ENCODE measurements at places on chromosomes 6 and 20.

GRCh38 chr20:35491823-35492222 lies 36.4 kb downstream of the CEP250 start:
- no peak for DNase-seq

DNA sequence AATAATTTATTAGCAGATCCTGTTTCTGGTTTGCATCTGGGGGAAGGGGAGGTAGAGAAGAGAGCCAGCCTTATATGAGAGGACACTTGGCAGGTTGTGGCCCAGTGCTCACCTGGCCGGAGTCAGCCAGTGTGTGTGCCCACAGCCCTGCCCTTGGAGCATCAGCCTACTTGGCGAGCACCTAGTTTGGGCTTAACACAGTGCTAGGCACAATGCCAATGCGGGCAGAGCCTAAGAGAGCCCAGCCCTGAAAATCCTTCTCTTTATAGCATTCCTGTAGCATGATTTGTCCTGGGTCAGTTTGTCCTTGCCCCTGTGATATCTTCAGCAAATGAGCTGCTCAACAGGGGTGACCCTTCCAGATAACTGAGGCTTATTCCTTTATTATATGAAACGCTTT lies 73.0 kb downstream of the SLX4IP start:
- no peak for DNase-seq

- DNase-seq, result no peak
Measured at GRCh38 chr6:111274593-111275217, 187.4 kb downstream of the SLC16A10 start.

- no peak for DNase-seq
Measured at GRCh38 chr6:8435845-8436168, 462 bp upstream of the SLC35B3 start.

- no peak for DNase-seq
Measured at GRCh38 chr6:93105017-93105416, 314.3 kb downstream of the EPHA7 start.

GRCh38 chr20:62535964-62536363 lies 60.2 kb upstream of the GATA5 start:
- DNase-seq, result no peak

DNA sequence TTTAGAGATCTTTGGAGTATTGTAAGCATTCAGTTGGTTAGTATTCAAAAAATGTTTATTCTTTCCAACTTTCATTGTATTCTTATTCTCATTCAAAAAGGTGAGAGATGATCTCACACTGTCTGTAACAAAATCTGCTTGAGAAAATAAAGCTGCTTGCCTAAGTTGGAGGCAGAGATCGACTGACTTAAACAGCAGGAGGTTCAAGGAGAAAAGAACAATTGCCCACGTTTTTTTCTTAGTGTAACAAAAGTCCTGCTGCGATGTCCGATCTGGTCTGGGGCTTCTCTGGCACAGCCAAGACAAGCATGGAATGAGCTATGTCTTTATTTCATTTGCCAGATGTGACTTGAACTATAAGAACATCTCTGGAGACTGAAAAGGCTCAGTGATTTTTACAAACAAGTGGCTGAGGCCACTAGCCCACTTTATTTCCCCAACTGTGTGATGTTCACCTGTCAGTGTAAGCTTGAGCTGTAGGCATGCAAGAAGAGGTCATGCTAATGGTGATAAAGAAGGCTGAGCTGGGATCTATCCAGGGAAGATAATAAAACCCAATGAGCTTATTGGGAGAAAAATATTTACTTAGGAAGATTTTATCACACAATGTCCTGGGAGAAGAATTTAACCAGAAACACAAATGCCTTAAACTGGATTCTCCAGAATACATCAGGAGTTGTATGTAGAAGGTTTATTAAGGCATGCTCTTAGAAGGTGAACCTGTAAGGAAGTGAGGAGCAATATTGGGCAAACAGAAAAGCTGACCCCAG lies 580.1 kb upstream of the BTBD3 start:
- no peak for DNase-seq

- no peak for DNase-seq
Measured at GRCh38 chr6:31210741-31211532, 40.5 kb upstream of the POU5F1 start.

DNA sequence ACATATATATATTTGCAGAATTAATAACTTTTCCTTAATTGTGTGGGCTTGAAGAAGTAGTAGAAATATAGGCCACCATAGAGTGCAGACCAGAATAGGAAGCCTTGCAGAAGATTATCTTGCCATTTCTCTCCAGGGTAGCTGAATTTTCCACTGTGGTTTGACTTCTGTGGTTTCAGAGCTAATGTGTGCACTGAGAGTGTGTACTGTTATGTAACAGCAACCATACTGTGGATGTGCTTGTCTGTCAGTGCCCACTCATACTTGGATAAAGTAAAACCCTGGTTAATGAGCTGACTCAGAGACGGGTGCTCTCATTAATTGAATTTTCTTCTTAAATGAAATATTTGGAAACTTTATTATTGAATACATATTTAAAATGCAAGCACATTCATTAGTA lies 57.2 kb downstream of the CEP43 start:
- no peak for DNase-seq

DNA sequence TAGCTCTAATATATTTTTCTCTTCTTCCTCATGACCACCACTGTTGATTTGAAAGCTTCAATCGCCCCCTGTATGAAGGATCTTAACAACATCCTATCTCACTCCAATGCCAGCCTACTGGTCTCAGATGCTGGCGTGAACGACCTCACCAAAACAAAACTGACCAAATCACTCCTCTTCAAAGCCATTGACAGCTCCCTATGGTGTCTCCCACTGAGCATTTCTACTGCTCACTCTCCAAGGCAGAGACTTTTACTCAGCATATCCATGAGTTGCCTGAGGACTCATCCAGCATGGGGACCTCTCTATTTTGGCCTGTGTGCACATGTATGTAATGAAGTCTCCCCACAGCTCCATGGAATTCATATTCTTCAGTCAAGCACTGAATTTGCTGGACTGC lies 520.4 kb downstream of the TFAP2B start:
- DNase-seq, result no peak

GRCh38 chr6:14310960-14311359 lies 193.4 kb downstream of the CD83 start:
- no peak for DNase-seq

- DNase-seq, result no peak
Measured at GRCh38 chr6:10759884-10760329, 12.3 kb downstream of the TMEM14B start.

- DNase-seq, result peak; percentile 14
Measured at GRCh38 chr6:45923831-45924391, 91.7 kb downstream of the CLIC5 start.

DNA sequence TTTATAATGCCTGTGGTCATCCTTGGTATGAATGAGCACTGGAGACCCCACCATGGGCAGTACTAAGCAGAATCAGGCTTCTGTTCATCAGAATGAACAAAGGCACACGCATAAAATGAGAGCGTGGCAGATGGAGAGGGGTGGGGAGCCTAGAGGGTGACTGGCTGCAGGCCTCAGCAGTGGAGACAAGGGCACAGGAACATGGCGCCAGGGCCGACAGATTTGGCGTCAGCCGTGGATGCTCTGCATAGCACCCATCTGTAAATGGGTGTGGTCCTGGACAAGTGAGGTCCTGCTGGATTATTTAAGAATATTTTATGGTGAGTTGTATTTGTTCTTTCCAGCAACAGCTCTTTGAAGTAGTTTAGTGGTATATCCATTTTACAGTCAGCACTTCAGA lies 33.1 kb downstream of the E2F3 start:
- no peak for DNase-seq

GRCh38 chr20:23399568-23400241 lies 21.6 kb downstream of the NAPB start:
- DNase-seq, result no peak

DNA sequence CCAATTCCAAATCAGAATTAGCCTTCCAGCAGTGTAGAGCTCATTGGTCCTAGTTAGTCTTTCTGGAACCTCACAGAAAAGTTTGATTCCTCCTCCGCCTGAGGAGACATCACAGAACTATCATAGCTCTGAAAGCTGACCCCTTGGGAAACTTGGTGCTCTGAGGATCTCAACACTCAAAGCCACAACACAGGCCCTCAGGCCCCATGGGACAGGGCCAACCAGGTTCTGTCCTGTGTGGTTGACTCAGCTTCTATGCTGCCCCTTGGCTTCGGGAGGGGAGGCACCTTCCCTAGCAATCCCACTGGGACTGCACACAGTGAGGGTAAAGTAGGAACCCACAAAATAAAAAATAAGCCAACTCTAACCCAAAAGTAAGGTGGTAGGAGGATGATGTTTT lies 237.5 kb upstream of the ECI2 start:
- no peak for DNase-seq

DNA sequence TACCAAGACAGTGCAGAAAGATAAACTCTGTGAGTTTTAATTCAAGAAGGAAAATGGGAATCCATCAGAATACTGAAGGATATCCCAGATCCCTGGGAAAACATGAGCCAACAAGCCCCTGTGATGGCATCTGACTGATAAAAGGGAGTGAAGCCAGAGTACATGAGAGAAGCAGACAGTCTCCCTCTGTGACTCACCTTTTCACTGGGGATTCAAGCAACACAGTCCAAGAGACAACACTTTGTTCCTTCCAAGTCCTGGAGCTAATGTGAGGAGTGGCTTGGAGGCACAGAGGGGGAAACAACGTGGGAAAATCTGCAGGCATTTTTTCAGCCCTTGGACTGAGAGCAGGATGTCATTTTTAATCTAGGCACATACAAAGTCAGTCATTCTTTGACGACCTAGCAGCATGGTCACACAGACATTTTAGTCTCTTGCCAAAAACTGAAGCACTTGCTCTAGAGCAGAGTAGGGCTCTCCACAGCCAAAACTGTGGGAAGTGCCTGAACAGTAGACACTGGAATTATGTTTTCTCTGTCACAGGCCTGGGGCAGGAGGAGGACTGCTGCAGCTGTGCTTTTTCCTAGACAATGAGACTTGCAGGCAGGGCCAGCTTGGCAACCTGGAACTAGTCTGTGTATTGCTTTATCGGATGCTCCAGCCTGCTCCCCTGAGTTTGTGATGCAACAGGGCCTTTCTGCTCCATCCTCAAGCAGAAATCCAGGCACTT lies 465.0 kb upstream of the GJE1 start:
- no peak for DNase-seq

DNA sequence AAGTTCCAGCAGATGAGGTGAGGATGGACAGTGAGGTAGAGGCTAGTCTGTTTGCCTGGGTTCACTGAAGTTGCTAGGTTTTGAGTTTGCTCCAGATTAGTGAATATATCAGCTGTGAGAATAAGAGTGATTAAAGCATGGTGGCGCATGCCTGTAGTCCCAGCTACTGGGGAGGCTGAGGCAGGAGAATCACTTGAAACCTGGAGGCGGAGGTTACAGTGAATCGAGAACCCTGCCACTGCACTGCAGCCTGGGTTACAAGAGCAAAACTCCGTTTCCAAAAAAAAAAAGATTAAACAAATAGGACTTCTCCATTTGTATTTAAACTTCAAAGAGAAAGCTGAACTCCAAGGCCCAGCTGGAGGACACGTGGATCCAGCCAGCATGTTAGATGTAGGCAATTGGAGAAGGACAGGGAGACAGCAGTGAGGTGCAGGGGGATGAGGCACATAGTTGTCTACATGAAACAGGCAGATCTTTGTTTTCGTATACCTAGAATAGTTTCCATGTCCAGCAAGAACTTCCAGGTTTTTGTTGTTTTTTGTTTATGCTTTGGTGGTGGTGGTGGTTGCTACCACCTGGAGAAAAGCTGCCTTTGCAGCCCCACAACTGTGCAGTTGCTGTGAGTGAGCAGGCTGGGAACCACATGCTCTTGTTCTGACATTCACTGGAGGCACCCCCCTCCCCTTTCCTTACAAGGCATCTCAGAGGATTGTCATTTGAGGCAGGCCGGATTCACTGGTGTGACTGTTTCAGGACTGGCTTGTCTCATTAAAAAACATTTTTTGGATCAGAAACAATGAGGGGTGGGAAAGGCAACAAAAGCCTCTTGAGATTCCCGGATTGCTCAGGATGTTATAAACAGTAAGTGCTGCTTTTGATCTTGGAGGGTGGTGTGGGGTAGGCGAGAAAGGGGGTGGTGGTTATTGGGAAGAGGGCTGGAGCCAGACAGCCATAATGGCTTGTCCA lies 72.3 kb downstream of the JARID2 start:
- no peak for DNase-seq

DNA sequence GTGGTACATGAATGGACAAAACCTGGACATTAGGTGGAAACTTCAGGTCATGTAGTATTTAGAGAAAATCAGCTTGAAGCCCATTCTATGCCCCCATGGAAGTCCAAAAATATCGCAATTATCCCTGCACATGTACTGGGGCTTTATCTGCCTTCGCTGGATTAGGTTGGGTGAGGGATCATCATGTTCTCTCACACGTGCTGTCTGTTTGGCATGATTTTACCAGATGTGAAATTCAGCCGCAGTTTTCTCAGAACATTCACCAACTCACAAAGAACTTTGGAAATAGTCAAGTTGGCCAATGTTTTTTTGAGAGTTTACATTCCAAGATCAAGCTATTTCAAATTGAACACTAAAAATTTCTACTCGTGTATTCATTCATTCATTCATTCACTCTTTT lies 459.8 kb upstream of the CITED2 start:
- DNase-seq, result no peak

GRCh38 chr6:38307740-38308139 lies 332.0 kb downstream of the BTBD9 start:
- DNase-seq, result no peak

GRCh38 chr20:63495741-63496595 lies 2.9 kb downstream of the EEF1A2 start:
- DNase-seq, result peak; percentile 58

DNA sequence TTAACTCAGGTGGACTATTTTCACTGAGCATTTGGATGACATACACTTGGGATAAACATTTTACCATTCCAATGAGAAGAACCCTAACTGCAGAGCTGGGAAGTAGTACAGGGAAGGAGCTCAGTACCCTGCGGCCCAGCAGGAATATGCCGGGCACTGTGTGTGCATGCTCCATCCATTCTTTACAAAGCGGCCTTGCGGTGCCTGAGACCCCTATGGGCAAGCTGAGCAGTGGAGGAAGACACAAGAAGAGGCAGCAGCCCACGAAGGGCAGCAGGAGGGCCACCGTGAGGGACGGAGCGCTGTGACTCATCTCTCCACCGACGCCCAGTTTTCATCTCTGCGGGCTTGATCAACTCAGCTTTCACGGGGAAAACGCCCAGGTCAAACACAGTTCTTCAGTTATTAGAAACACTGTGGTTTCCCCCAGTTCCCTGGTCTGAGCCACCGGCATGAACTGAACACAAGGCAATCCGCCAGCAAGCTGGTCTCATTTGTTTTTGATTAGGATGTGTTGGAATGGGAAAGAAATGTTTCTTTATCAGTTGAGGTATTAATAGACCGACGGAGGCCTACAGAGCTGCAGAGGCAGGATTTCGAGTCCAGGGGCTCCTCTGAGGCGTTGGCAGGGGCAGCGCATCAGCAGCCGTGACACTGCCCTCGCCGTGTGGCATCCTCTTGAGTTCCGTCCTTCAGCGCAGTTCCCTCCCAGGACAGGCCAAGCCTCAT lies 44.9 kb downstream of the IRF4 start:
- DNase-seq, result no peak

DNA sequence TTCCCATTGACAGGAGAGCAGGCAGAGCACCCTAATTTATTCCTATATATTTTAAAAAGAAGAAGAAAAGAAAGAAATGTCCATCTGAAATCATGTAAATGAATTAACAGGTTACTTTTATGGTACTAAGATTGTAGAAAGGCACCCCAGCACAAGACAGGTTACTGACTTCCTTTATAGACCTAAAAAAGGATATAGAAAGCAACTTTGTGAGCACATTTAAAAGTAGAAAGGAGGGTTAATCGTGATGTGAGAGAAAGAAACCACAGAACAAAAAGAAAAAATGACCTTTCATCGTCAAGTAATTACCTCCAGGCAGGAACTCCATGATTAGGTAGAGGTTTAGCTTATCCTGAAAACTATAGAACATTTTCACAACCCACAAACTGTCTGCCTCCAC lies 29.9 kb downstream of the STK38 start:
- DNase-seq, result no peak

GRCh38 chr6:159594106-159594749 lies 98.8 kb downstream of the SOD2 start:
- no peak for DNase-seq

All from stimulated activated CD4-positive, alpha-beta T cell treated with anti-CD3 and anti-CD28 coated beads, TNF-alpha, amount 100 ng/mL, for 24 hours (primary cell).